H1 (cell line): ENCODE measurements at places on chromosomes 11 and 22. TPM values are rescaled to one million over a fixed set of nuclear protein-coding genes. Genes with fewer than 3 reads are reported as not detected.

Gene SYT8
- not detected in 2 replicates for total RNA-seq

GRCh38 chr11:68506908-68507307, 46.4 kb downstream of the PPP6R3 start:
- H3K27ac ChIP-seq: no peak overlapping the region
- H3K36me3 ChIP-seq: no peaks in the 10 kb centered on the region
- no peaks in the 10 kb centered on the region for H3K4me1 ChIP-seq
- no peak for DNase-seq
- no peaks in the 10 kb centered on the region for H3K27me3 ChIP-seq

DNA sequence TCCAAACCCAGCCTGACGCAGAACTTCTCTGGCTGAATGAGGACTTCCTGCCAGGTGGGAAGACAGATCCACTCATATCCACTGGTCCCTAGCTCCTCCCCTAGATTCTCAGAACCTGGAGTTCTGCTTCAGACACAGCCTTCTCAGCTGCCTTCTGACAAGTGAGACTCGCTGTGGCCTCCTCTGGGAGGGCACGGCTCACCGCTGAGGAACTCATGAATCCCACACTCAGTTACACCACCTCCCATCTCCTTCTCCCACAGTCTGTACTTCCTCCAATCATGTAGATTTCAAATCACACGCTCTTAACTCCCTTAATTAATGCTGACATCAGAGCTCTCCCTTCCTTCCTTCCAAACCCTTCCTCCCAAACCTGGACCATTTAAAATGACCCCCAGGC, 86.4 kb upstream of the TMEM45B start:
- no peak overlapping the region for H3K4me3 ChIP-seq
- DNase-seq: no peak
- H3K36me3 ChIP-seq: no peaks in the 10 kb centered on the region
- H3K27ac ChIP-seq: no peak overlapping the region

DNA sequence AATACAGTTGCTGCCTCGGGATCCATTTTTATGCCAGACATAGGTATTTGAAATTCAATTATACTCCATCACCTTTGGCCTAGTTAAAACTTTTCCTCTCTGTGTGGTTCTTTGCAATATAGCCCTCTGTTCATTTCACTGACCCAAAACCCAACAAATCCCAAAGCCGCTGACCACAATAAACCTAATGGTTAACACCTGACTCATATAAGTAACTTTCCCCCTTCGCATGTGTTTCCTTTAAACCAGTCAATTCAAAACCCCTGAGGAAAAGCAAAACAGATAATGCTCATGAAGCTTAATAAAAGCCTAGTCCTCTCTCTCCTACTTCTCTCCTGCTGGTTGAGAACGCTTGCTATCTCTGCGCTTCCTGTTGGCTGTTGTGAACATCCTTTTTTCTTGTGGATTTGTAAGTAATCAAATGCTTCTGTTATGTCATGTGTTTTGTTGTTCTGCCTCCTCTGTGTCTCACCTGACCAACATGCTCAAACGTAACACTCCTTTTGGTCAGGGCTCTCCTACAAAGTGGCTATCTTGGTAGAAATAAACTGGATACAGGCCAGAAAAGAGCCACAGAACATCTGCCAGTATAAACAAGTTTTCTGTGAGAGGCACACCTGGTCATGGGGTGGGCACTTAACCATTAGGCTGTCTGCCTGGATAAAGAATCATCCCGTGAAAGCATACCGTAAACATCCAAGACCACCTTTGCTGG, 652.6 kb downstream of the METTL15 start:
- no peak overlapping the region for H3K4me3 ChIP-seq
- no peaks in the 10 kb centered on the region for H3K27me3 ChIP-seq

- no peak for DNase-seq
- H3K27me3 ChIP-seq: no peaks in the 10 kb centered on the region
- no peak overlapping the region for H3K4me3 ChIP-seq
- 0 out of 2 replicates have a peak, but pooled peaks cover 1% of the 10 kb centered on the region for H3K4me1 ChIP-seq
Observed at GRCh38 chr22:36067235-36067558, 38.6 kb upstream of the RBFOX2 start.

DNA sequence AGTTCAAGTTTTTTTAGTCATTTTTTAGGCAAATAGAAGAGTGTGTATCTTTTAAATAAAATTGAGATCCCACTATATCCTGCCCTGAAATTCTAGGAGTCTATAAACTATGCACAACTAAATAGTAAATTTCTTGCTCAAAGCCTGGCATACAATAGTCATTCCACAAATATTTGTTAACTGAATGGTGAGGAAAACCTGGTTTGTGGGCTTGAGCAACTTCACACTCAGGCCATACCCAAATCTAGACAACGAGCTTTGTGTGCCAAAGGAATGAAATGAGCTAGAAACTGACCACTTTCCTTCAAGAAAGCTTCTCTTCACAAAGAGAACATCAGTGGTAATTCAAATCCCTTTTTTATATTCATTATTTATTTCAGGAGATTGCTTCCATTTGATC, 39.6 kb upstream of the AMOTL1 start:
- H3K36me3 ChIP-seq: no peaks in the 10 kb centered on the region
- no peak overlapping the region for H3K27ac ChIP-seq
- H3K27me3 ChIP-seq: peaks cover 5% of the 10 kb centered on the region; the same call in 1 of the 2 replicates
